ENCODE measurements at places on chromosomes 1 and 21.

- no peak for DNase-seq
Observed at GRCh38 chr1:74053407-74053806, 144.6 kb downstream of the LRRIQ3 start.

DNA sequence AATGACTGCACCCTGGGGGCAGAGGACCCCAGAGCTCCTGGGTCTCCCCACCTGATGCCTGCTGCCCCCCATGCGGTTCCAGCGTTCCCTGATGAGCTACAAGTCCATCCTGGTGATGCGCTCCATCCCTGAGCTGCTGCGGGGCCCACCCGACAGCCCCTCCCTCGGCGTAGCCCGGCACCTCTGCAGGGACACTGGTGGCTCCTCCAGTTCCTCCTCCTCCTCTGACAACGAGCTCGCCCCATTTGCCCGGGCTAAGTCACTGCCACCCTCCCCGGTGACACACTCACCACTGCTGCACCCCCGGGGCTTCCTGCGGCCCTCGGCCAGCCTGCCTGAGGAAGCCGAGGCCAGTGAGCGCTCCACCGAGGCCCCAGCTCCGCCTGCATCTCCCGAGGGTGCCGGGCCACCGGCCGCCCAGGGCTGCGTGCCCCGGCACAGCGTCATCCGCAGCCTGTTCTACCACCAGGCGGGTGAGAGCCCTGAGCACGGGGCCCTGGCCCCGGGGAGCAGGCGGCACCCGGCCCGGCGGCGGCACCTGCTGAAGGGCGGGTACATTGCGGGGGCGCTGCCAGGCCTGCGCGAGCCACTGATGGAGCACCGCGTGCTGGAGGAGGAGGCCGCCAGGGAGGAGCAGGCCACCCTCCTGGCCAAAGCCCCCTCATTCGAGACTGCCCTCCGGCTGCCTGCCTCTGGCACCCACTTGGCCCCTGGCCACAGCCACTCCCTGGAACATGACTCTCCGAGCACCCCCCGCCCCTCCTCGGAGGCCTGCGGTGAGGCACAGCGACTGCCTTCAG is 35.5 kb downstream of the TRIM11 start:
- no peak for DNase-seq

- no peak for DNase-seq
Observed at GRCh38 chr1:90558126-90558525, 159.0 kb downstream of the BARHL2 start.

DNA sequence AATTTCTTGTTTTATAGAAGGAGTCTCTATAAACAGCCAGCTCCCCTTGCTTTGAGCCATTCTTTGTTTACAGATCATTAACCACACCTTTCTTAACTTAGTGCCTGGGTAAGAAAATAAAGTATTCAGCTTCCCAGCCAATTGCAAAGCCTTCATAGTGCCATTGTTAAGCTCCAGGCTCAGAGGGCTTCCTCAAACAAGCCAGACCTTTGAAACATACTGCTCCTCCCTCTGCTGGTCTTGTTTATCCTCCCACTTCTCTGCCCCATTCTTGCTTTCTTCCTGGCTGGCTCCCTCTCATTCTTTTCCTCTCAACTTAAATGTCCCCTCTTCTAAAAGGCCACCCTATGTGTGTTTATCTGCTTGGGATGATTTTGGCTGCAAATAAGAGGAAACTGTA is 319.4 kb upstream of the ST6GALNAC5 start:
- no peak for DNase-seq

DNA sequence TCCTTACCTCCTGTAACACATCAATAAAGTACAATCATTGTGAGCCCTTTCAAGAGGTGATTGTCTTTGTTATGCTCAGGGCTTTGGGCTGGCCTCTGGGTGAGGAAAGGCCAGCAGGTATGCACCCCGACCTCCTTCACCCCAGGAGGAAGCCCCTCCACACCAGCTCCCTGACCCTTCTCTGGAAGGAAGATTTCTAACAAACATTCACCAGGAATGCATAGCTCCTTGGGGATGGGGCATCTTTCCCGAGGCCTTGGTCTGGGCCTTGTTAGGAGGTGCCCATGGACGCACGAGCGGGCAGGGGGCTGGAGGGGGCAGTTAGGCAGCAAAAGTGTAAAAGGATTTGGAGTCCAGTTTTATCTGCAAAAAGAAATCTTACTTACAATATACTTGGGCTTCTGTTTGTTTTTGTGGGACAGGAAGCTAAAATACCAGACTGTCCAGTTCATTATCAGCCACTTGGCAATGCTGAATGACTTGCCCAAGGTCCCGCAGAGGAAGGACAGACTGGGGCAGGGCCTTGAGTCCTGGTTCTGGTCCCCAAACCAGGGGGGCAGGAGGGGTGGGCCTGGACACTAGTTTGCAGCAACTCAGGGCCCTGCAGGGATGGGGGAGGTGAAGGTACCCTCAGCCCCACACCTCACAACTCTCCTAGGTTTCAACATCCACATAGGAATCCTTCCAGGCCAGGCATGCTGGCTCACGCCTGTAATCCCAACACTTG is 10.1 kb downstream of the ZC3H12A start:
- DNase-seq = no peak

- DNase-seq = no peak
Observed at GRCh38 chr1:171792656-171793369, 11.4 kb downstream of the METTL13 start.

DNA sequence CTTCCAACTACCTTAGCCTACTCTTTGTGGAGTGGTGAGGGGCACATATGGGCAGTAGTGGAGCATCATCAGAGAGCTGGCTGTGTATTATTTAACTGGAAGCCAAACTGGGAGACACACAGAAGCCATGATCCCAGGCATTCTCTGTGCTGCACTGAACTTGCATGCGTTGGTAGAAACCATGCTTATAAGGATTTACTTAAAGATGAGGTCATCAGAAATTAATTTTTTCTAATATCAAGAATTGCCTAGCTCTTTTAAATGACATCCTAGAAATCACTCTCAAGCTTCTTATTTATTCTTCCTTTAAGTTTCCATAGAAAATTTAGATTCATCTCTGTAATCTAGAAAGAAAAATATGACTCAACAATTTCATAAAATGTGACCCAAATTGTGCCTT is 136.2 kb downstream of the KCNK1 start:
- DNase-seq = no peak

- DNase-seq = no peak
Observed at GRCh38 chr1:43924516-43924915, 9.1 kb upstream of the ARTN start.

DNA sequence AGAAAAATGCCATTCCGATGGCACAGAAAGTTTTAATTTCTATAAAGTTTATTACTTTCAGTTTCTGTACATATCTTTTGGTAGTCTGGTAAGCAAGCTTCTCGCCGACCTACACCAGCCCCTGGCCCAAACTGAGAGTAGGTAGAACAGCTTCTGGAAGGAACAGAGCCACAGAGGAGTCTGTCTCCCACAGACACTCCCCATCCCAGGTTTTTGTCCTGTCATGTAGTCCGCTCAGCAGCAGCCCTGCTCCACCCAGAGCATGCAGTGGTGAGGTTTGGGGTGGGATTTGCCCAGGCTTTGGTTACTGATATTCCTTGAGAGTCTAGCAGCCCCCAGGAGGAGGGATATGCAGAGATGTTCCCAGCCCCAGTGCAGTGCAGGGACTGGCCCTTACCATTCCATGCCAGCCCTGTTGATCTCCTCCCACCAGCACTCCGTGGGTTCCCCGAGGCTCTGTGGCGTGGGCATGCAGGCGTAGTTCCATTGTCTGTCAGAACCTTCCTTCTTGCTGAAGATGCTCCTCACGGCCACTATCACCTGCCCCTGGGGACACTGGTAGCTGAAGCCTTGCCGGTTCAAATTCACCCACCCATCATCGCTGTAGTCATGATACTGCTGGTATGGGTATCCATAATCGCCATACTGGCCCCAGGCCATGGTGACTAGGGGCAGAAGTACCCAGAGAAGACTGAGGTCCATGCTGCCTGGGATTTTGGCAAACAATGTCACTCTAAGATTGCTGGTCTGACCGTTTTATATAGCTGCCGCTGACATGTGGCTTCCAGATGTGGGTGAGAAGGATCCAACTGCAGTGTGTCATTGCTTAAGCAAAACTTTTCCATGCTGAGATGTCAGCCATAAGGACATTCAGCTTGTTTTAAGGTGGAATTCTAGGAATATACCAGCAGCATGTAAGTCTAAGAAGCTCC is at the start of gene DPT:
TSS of gene DPT (minus strand) at position 734 of the 932 bp plus-strand sequence. CDS start at position 702, 32 bp downstream.
- no peak for DNase-seq

- DNase-seq = no peak
Observed at GRCh38 chr1:201778279-201779065, 50.5 kb upstream of the IPO9 start.

GRCh38 chr1:7255303-7256058 is 470.2 kb downstream of the CAMTA1 start:
- no peak for DNase-seq

DNA sequence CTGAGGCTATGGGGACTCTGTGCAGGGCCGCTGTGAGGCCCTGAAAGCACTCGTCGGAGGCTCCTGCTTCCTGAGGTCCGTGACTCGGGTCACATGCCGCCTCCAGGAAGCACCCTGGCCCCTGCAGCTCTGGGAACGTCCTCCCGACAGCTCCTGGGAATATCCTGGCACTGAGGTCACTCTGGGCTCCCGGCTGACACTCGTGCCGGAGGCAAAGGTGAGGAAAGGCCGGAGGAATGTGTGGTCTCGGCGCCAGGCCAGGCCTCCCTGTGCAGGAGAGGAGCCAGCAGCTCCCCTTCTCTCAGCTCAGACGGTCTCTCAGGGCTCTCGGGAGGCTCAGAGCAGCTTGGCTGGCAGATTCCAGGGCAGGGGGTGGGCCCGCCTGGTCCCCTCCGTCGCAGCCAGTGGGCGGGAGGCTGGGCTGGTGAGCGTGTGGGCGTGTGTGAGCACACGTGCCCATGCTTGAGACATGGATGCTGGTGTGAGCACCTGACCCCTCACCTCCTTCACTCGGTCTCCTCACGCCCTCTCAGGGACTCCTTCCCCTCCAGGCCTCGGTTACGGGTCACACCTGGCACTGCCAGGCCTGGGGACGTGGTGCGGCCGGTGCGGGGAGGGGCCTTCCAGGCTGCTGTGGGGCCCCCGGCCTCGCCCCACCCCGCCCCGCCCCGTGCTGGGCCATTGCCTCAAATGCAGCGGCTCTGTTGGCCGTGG is 5.5 kb upstream of the RNF223 start:
- DNase-seq = peak; percentile 24

GRCh38 chr1:14949270-14949835 is 204.2 kb upstream of the TMEM51 start:
- no peak for DNase-seq

DNA sequence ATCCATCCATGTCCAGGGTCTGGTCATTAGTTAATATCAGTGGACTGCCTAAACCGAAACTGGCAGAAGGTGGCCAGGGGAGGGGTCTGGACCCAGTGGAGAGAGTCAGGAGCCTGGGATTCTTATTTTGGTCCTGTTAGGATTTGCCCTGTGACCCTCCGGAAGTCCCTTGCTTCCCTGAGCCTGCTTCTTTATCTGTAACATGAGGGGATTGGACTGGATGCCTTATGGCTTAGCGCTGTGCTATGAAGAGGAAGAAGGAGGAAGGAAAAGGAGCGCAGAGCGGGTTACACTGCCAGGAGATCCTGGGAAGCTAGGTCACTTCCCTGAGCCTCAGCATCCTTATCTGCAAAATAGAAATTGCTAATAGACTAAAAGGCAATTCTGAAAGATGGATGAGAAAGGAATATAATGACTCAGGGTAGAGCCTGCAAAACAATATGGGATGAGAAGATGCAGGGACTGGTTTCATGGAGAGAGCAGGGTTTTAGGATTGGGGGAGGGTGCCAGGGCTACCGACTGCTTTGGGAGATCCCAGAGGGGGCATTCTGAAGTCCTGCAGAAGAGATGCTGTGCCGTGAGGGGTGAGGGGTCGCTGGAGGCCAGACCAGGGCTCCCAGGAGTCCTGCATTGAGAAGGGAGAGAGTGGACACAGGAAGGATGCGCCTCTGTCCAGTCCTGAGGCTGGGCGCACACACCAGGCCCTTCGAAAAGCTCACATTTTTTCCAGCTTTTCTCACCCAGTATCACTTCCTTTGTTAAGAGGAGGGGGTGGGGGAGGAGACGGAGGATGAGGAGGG is 460 bp upstream of the ADORA1 start:
- no peak for DNase-seq

- DNase-seq = peak; percentile 36
Observed at GRCh38 chr1:29698033-29698432, 461.7 kb downstream of the PTPRU start.

GRCh38 chr1:26787381-26787705 is 407 bp upstream of the PIGV start:
- no peak for DNase-seq

DNA sequence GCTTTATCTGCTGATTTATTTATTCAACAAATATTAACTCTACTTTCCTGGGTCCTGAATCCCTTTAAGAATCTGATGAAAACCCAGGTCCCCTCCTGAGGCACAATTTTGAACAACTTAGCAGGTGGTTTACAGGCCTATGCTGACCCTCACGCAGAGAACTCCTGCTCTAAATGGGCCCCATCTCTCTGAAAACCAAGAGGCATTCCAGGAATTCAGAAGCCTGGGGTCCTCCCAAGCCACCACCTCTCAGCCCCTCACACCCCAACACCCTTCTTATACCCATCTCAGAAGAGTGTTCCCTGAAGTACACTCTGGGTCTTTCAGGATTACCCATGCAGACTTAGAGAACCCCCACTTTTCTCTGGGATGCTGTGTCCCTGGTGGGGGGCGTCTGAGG is 34.5 kb downstream of the LHX4 start:
- no peak for DNase-seq

- DNase-seq = no peak
Observed at GRCh38 chr21:22346576-22346975, 1348.4 kb downstream of the NCAM2 start.
